ENCODE measurements at places on chromosomes 2 and 18. TPM values are rescaled to one million over a fixed set of nuclear protein-coding genes. Genes with fewer than 3 reads are reported as not detected.

CDK15 gene
- total RNA-seq, result 0.30 TPM

CEP192 gene
- total RNA-seq, result 28.1 TPM

ABCG5 gene
- not detected for total RNA-seq

SNORC gene
- total RNA-seq, result under 0.01 TPM

SERPINB7 gene
- 0.30 TPM for total RNA-seq

ERBB4 gene
- total RNA-seq, result under 0.01 TPM

IL37 gene
- total RNA-seq, result not detected

KIAA2012 gene
- total RNA-seq, result not detected

CD8B2 gene
- not detected for total RNA-seq
